Placental epithelial cell (primary cell): ENCODE measurements at places on chromosomes 5 and 9. TPM values are rescaled to one million over a fixed set of nuclear protein-coding genes. Genes with fewer than 3 reads are reported as not detected.

The PDZD2 gene
- under 0.01 TPM in 1 of 2 replicates, not detected in the other for total RNA-seq

The SPINK14 gene
- total RNA-seq = not detected in 2 replicates

The IFNE gene
- total RNA-seq = 0.11 and 0.79 TPM in 2 replicates

The ZSWIM6 gene
- total RNA-seq = 8.4 and 9.8 TPM in 2 replicates

The EPB41L4B gene
- 2.0 and 7.1 TPM in 2 replicates for total RNA-seq

The TRIM36 gene
- total RNA-seq = 0.98 TPM in 1 of 2 replicates, not detected in the other

The PIP5K1B gene
- 0.33 and 0.39 TPM in 2 replicates for total RNA-seq

The ADAMTS19 gene
- under 0.01 TPM in 1 of 2 replicates, not detected in the other for total RNA-seq

The FSD1L gene
- total RNA-seq = 1.2 and 3.6 TPM in 2 replicates

The GFI1B gene
- under 0.01 TPM in 1 of 2 replicates, not detected in the other for total RNA-seq

The CNOT6 gene
- total RNA-seq = 7.9 and 10.4 TPM in 2 replicates

The STPG3 gene
- not detected in 2 replicates for total RNA-seq

The FOXD4L3 gene
- 0.39 and 0.43 TPM in 2 replicates for total RNA-seq

The CLINT1 gene
- 75.8 and 86.5 TPM in 2 replicates for total RNA-seq

The ROR2 gene
- total RNA-seq = 21.6 and 25.7 TPM in 2 replicates

The ACOT12 gene
- not detected in 2 replicates for total RNA-seq

The CBY3 gene
- total RNA-seq = 0.39 TPM in 1 of 2 replicates, not detected in the other

The ZMYND19 gene
- total RNA-seq = 15.7 and 16.8 TPM in 2 replicates

The DNAH5 gene
- 0.39 and 0.43 TPM in 2 replicates for total RNA-seq

The IL5 gene
- not detected in 2 replicates for total RNA-seq

The SUB1 gene
- 45.9 and 124 TPM in 2 replicates for total RNA-seq

The ECM2 gene
- total RNA-seq = under 0.01 and 0.98 TPM in 2 replicates

The KLF9 gene
- 35.5 and 66.7 TPM in 2 replicates for total RNA-seq
